ENCODE measurements at places on chromosomes 7 and 10.
A peak's percentile ranks its signal among the peaks of the same experiment; 100 is the strongest.

DNA sequence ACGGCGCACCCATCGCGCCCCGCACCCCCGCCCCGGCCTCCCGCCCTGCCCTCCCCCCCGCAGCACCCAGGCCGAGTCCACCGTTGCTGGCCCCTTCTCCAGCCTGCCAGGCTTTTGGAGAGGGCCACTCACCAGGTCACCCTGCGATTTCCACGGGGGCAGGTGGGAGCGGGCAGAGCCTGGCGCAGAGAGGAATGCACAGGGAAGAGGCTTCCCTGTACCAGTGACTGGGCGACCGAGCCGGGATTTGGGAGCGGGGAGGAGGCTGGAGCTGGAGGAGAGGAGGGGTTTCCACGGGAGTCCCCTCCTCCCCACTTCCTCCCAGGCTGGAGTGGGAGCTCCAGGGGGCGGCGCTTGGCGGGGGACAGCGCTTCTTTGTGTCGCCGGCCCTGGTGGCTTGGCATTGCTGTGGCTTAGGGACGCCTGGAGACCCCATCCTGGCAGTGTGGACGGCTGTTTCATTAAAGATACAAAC lies 19.3 kb downstream of the TCAF1 start:
- DNase-seq: peak; percentile 75

- no peak for DNase-seq
These were observed 111.2 kb downstream of the PTPRN2 start for GRCh38 chr7:158476331-158476932.

GRCh38 chr7:107628461-107629064 lies 32.1 kb upstream of the SLC26A4 start:
- DNase-seq: no peak

DNA sequence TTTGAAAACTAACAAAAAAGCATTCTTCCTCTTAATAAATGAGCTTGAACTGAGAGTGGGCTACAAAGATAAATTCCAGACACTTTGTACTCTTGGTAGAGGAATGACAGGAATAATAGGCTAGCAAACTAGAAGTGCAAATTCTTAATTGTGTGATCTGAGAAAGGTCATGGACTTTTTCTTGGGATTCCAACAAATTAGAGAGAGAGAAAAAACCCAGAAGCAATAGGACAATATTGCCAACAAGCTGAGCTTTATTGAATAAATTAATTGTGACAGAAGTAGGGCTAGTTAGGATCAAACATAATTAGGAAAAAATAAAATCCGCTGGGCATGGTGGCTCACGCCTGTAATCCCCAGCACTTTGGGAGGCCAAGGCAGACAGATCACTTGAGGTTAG lies 41.4 kb upstream of the LAMB1 start:
- DNase-seq: no peak

DNA sequence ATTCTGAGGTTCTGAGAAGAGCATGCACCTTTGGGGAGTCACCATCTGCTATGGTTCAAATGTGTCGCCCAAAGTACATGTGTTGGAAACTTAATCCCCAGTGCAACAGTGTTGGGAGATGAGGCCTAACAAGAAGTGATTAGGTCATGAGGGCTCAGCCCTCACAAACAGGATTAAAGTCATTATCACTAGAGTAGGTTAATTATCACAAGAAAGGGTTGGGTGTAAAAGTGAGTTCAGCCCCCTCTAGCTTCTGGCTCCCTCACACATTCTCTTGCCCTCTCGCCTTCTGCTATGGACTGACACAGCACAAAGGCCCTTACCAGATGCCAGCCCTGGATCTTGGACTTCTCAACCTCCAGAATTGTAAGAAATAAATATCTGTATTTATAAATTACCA lies 100.3 kb upstream of the C10orf90 start:
- DNase-seq: no peak

GRCh38 chr10:4459531-4459930 lies 366.5 kb upstream of the AKR1E2 start:
- DNase-seq: no peak

DNA sequence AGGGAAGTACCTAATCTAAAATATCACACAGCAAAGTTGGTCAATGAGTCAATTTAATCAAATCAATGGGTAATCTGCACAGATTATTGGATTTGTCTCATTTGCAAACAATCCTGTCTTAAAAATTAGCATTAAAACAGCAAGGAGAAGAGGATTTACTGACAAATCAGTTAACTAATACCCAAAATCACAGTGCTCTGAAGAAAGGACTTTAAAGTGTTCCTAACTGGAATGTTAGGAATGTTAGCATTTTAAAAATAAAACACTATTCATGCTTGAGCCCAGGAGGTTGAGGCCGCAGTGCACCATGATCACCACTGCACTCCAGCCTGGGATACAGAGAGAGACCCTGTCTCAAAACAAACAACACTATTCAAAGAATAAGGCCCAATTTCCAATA lies 83.1 kb downstream of the CHCHD3 start:
- DNase-seq: no peak

DNA sequence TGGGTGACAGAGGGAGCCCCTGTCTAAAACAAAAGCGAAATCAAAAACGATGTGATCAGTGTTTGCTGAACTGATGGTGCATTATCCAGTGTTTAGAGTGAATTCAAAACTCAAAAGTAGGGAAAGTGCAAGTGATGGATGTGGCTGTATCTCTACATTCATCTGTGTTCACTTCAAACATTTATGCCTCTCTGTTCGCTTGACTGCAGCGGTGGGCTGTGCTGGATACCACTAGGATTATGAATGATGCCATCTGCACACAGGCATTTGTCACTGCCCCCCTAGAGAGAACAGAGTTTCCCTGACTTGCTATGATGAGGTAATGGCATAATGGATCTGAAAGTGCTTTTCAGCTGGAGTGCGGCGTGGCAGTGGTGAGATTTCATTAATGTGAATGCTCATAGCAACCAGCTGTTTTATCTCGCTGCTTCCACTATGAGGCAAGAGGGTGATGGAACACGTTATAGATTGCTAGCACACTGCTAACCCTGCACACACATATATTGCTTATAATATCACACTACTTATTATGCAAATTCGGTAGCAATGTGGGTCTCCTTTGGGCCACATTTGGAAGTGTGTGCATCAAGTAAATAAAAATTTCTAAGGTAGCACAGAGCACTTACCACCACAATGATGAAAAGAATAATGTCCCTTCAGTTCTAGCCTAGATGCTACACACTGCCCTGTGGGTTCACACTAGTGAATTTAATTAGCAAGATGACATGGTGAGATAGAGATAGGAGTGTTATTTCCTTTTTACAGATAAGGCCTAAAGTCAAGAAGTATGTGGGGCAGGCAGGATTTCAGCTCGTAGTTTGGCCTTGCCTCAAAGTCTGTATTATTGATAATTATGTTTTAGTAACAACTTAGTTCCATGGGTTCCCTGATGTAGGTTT lies 164.7 kb downstream of the CAMK1D start:
- no peak for DNase-seq

- DNase-seq: no peak
These were observed 90.3 kb upstream of the FAM133B start for GRCh38 chr7:92680442-92680841.

DNA sequence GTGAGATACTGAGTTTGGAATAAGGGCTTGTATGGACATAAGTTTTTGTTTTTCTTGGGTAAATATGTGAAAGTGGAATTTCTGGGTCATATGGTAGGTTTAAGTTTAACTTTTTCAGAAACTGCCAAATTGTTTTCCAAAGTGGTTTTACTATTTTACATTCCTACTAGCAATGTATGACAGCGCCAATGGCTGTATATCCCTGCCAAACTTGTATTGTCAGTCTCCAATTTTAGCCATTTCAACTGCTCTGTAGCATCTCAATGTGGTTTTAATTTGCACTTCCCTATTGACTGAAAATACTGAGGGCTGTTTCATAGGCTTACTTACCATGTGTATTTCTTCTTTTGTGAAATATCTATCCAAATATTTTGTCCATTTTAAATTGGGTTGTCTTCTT lies 90.5 kb upstream of the ZNF32 start:
- DNase-seq: no peak

DNA sequence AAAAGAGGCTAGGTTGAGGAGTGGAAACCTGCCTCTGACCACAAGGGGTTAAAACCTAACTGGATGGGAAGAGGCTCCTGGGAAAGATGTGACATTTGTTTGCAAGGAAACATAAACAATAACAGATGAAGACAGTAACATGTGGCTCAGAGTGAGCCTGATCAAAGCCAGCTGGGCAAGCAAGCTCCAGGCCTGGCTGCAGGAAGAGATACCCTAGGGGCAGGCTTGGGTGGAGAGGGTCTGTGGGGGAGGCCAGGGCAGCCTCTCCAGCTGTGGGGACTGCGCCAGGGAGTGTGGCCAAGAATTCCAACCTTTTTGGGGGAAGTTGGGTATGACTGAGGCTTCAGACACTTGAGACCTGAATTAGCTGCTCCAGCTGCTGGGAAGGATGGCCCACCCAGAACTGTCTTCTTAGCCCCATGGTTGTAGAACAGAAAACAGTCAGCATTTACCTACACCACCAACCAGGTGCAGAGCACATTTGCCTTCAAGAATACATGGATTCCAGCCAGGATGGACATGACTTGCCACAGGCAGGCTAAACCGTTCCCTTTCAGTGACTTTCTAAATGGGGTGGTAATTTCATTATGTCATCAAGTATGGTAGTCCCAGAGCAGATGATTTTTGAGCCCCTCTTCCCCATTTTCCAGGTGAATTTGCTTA lies 10.4 kb upstream of the FAM170B start:
- no peak for DNase-seq

DNA sequence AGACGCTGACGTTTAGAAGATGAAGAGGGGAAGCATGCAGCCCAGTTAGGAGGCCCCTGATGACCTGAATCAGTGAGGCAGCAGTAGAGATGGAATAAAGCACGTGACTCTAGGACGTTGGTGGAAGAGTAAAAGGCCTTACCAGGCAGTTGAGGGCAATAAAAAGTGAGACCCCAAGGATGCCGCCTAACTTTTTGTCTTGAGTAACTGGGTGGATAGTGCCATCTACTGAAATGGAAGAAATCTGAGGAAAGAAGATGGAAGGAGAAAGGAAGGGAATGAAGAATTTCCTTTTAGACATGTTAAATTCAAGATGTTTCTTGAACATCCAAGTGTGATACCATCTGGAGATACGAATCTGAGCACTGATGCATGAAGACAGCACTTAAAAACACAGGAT lies 220.0 kb upstream of the LRRN3 start:
- DNase-seq: no peak
